ENCODE measurements at places on chromosomes 7 and 10.

DNA sequence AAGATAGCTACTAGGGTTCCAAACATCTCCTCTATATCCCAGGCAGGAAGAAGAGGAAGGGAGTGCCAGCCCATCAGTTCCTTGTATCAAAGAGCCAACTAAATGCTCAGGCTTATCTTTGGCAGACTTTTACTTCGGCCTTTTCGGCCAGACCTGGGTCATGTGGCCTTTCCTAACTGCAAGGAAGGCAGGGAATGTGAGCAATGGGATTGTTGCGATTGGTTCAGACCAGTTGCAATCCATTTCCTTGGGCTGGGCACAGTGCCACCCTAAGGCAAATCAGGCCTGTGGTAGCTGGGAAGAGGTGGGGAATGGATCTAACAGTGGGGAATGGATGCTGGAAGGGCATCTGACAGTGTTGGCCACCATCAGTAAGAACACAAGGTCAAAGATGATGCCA is 109.9 kb downstream of the RPS24 start:
- DNase-seq: no peak

DNA sequence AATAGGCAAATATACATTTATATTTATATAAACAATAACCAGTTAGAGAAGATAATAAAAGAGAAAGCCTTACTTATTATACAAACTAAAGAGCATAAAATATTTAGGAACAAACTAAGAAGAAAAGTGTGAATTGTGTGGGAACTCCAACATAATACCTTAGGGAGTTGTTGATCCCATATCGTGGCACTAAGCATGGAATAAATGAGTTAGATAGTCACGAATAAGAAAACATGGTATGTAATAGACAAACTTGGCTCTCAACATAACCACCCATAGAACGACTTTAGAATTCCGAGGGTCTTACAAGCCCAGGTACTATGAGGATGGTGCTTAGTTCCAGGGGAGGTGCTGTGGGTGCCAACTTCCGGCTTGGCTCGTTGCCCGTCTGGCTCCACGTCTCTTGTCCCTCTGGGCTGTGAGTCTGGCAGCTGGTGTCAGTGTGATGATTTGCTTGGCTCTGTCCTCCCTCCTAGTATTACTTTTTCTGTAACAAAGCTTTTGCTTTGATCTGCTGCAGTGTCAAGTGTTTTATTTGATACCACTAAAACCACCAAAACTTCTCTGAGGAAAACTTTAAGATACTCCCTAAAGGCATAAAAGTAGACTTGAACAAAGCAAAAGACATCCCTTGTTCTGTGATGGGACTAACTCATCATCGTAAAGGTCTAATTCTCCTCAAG is 9.5 kb upstream of the RBM20 start:
- DNase-seq: no peak

DNA sequence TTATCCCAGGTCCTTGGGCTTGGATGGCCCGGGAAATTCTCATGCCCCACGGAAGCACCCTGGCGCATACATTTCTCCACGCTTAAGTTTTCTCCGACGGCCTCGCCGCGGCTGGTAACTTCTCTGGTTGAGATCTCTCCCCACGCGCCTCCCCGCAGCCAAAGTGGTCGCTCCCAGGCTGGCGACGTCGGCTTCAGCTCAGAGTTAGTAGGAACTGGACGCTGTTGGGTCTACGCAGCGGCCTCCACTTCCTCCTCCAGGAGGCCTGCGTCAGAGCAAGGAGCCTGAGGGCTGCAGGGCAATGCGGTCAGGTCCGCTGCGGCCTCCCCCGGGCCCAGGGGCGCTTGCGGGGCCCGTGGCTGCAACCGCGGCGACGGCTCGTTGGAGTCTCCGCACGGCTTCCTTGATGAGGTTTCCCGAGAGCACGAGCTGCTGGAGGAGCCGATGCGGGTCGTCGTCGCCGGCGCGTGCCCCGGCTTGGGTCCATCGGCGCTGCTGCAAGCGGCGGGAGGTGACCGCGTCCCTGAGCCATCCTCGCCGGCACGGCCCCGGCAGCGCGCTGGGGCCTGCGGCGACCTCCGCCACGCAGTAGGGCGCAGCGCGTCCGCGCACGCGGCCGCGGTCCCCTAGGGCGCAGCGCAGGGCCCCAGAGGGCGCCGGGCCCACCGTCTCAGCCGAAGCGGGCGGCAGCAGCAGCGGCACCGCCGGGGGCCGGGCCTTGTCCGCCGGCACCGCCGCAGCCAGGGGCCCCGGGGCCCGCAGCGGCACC is 744 bp downstream of the FRAT2 start:
- no peak for DNase-seq

DNA sequence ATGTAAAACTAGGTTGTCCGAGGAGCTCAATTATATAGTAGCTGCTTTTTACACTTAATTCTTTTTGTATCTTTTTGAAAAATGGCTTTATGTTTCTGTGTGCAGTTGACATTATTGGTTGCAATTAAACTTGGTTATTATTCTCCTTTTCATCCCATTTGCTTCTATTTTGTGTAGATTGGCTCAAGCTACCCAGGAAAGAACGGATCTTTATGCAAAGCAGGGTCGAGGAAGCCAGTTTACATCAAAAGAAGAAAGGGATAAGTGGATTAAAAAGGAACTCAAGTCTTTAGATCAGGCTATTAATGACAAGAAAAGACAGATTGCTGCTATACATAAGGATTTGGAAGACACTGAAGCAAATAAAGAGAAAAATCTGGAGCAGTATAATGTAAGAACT is 16.5 kb downstream of the SMC3 start:
- DNase-seq: no peak

- DNase-seq: no peak
Observed at GRCh38 chr7:115368998-115369397, 447.1 kb downstream of the MDFIC start.

- DNase-seq: peak; percentile 33
Observed at GRCh38 chr7:95476904-95477594, 8.7 kb upstream of the ASB4 start.

- no peak for DNase-seq
Observed at GRCh38 chr10:69673521-69673920, 43.5 kb downstream of the FAM241B start.

DNA sequence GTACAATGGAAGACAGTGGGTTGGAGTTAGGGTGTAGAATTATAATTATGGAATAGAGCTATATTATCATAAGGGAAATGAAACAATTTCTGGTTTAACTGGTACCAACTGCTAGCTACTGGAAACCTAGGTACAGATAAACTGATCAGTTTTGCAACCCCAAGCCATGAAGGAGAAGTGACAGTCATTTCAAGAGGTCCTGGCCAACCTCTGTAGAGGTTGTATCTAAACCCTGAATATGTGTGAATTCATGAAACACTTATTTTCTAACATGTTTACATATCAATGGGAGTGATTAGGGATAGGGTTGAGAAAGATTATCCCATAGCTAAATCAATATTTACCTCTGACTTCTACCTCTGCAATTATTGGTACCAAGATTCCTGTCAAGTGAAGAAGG is 29.9 kb upstream of the CC2D2B start:
- DNase-seq: no peak

GRCh38 chr10:79479283-79479909 is 32.9 kb upstream of the EIF5AL1 start:
- DNase-seq: no peak

DNA sequence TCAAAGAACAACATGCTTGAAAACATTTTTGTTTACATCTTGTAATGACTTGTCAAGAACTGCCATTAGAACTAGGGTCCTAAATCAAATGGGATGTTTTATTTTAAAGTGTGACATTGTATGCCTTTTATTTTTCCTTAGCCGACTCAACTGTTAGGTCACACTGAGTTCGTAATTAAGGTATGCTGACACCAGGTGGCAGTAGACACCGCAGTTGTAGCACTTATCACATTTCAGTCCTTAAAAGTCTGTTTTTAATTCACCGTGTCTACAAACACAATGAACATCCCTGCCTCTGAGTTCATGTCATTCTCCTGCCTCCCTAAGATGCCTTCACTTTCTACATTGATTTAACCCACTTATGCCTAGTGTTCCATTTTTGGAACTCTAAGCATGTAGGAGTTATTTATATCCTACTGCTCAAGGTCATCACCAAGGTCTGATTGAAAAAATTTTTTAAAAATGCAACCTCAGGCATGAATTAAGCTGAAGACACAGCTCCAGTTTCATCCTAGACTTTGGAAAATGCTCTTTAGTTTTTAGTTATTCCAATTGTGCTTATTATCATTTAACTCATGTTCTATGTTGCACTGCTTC is 186.1 kb downstream of the BMPER start:
- no peak for DNase-seq

DNA sequence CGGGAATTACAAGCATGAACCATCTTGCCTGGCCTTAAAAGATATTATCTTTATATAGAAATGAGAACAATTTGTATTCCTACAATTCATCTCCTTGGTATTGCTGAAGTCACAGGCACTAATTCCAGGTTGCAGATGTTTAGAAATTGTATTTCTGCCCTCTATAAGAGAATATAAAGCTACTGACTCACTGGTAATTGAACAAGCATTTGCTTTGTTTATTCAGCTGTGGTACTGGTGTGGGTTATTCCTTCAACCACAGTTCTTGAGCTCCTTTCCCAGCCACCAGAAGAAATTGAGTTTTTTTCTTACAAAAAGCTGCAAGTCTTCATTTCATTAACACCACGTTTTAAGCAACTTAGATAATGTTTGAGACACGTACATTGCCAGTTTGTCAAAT is 29.0 kb upstream of the MPP7 start:
- DNase-seq: no peak

DNA sequence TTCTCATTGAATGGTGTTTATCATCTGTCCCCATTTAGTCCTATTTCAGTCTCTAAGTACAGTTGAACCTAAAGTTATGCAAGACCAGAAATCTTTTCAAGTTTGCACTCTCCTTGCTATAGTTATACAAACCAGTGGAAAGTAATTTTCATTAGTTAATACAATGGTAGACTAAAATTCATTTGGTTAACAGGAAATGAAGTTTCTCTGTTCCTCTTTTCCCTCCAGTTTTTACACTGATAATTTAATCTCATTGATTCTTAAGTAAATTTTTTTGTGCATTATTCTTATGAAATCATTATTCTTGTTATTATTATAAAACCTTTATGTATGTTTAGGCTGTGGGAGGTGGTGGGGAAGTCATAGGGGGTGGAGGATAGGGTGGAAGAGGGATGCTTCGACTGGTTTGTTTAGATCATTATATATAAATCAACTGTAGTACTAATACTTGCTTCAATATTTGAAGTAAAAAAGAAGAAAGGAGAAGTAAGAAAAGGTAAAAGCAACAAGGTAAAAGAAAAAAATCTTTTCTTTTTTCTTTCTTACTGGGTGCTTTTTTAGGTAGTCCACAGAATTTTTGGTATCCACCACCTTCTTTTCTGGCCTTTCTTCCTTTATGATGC is 104.1 kb downstream of the GPR85 start:
- DNase-seq: no peak

GRCh38 chr7:84495128-84495527 is 300.5 kb upstream of the SEMA3A start:
- no peak for DNase-seq

DNA sequence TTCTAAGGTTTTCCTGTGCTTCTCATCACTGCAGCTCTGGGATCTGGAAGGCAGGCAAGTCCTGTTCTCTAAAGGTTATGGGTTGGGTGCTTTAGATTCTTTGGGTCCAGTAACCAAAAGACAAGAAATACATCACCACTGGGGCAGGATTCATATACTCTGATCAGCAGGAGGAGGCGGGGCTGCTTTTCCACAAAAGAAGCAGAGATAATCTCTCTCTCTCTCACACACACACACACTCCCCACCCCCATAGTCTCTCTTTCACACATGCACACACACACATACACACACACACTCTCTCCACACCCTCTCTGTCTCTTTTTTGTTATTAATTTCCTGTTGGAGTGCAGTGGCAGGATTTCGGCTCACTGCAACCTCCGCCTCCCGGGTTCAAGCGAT is 13.0 kb upstream of the ACBD5 start:
- no peak for DNase-seq

GRCh38 chr7:47710201-47710935 is 128.5 kb upstream of the TNS3 start:
- DNase-seq: no peak

GRCh38 chr7:39987641-39988347 is 37.7 kb downstream of the CDK13 start:
- peak; percentile 16 for DNase-seq

DNA sequence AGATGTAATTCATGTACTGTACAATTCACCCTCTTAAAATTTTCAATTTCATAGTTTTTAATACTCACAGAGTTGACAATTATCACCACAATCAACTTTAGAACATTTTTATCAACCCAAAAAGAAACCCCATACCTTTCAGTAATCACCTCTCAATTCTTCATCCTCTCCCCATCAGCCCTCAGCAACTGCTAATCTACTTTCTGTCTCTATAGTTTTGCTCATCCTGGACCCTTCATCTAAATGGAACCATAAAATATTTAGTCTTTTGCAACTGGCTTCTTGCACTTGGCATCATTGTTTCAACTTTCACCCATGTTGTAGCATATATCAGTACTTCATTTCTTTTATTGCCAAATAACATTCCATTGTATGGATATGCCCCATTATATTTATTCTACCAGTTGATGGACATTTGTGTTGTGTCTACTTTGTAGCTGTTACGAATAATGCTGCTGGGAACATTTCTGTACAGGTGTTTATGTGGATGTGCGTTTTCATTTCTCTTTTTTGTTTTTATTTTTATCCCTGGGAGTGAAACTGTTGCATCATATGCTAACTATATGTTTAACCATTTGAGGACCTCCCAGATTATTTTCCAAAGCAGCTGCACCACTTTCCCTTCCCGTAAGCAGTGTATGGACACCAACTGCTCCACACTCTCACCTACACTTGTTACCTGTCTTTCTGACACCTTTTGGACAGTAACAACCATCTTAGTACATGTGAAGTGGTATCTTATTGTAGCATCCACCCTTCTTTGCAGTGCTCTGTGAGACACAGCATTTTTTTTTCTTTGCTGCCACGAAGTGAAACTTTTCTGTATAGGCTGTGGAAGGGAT is 65.4 kb upstream of the APBB1IP start:
- DNase-seq: no peak

DNA sequence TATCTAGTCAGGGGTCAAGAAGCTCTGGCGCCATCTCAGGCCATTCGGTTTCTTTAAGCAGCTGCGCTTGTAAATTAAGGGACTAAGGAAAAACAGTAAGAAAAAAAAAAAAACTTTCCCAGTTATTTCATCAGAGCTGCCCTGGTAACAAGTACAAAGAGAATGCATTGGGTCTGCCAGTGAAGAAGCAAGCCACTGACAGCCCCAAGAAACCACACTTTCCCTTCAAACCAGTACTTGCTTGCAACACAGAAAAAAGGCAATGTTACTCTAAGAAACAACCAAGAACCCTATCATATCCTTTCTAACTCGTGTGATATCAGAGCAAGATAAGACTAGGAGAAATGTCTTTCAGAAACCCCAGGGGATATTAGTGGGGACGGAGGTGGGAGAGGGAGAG is 40.6 kb upstream of the AOAH start:
- no peak for DNase-seq

- no peak for DNase-seq
Observed at GRCh38 chr7:119392-120163, 72.8 kb upstream of the FAM20C start.

- no peak for DNase-seq
Observed at GRCh38 chr7:40457776-40458480, 323.1 kb downstream of the SUGCT start.
